ENCODE measurements at places on chromosomes 4 and X.

GRCh38 chrX:9902656-9903055, 64.5 kb upstream of the CLDN34 start:
- no peak for DNase-seq

DNA sequence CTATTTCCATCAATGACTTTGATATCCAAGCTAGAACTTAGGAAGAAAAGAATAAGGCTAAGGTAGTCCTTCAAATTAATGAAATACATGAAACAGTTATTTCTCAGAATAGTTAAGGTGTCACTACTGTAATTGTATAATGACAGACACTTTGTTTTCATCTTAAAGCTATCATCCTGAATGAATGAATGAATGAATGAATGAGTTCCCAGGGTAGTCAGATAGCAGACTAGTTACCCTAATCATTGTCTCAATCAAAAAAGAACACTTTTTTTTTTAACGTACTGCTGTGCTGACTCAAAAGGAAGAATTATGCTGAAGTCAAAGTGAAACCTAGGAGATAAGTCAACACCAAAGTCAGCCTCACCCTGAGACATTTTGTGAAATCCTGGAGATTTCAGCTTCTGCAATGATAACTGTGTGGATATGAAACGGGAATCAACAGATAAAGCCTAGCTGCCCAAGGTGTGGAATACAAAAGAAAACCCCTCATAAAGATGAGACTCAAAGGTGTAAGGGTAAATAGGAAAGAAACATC, 68.3 kb upstream of the CNKSR2 start:
- DNase-seq = no peak

- no peak for DNase-seq
These were observed 34.0 kb downstream of the HS6ST2 start for GRCh38 chrX:132924426-132924825.

GRCh38 chr4:123343400-123344041, 53.1 kb upstream of the SPRY1 start:
- DNase-seq = no peak

DNA sequence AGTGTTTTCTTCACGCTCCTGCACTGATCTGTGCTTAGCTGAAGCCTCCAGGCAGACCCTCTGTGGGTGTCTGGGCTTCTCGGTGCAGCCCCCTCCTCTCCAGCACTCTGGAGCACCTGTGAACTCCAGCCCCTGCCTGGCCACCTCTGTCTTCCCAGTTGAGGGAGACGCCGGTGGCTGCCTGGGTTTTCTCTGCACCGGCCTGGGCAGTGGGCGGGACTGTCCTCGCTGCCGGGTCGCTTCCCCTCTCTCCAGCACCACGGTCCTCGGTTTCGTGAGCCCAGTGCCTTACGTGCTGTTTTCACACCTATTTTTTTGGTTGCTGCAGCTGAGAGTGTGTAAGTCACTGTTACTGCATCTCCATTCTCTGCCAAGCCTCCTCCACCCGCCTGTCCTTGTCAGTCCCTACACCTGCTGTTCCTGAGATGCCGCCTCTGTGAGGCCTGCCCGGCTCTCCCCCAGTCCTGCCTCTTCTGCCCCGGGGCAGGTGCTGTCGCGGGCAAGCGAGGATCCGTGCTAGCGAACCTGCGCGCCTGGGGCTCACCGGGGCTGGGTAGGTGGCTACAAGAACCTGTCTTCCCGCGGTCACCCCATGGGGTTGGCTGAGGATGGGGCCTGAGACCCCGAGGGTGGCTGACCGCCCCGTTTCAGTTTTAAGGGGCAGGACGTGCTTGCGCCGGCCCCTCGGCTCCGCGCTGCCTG, 2.4 kb upstream of the FGFRL1 start:
- DNase-seq = no peak

DNA sequence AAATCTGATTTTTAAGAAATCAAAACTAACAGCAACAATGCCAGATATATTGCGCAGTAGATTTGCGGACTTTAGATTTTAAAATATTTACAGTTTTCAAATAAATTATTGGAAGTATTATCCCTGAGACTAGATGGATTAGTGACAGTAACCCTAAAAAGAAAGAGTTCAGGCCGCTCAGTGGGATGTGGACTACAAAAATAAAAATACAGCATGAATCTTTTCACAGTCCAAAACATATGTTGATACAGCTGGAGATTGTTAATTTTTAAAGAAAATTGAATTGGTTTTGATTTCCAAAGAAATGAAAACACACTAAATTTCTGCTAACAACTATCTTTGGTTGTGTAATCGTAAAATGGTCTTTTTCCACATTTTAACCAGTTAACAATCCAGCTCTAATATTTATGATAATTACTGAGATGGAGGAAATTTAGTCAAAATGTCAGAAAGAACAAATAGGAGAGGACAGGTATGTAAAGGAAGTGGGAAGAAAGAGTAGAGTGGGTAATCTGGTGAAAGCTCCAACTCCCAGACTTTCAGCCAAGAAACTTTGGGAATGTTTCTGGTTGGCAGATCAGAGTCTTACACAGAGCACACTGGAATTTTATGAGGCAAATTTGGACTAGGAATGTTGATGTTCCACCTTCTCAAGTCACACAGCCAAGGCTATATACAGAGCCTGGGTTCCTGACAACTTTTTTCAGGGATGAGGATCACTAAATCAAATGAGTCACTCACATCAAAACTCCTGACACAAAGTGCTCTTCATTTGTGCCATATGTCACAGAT, 15.1 kb downstream of the C4orf36 start:
- DNase-seq = no peak

DNA sequence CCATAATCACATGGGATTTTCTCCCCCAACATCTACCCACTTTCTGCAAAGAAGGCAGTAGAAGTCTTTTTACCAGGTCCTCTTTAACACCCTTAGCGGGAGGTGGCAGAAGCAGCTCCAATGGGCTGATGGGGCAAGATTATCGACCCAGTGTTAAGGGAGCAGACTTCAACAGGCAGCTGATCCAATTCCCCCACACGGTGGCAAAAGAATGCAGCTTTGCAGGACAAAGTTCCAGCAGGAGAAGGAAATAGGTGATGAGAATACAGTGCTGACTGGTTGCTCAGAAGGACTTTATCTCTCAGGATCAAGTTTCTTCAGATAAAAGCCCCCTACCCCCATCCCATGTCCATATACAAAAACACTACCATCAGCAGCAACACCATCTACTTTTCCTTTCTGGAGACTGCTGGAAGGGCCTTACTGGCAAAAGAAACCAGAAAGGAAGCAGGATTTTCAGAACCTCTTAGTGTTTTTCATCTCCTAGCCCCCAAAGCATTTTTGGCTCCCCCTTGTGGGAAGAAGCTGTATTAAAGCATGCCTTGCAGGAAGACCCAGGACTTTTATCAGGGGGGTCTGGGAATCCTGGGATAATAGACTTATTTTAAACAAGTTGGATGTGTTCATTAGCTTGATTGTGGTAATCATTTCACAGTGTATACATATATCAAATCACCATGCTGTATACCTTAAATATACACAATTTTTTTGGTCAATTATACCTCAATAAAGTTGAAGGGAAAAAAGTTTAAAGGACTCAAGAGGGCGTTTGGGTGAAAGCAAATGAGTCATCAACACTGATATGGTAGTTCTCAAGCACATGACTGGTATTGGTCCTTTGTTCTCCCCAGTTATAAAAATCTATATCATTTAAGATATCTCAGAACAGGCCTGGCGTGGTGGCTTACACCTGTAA, 146.4 kb downstream of the GPC3 start:
- peak; percentile 0 for DNase-seq

DNA sequence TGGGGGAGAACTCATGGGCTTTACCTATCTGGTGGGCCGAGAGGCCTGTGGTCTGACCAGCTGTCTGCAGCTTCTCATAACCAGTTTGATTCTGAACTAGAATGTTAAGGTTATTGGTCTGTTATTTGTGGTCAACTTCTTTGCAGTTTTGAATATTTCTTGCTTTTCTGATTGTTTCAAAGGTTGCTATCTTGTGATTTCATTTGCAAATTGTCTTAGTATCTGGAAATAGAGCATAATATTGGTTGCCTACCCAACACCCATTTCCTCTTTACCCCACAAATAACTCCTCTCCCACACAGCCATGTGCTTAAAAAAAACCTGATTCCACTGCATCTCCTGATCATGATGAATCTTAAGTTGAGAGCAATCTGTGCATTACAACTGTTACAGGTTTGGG, 39.1 kb upstream of the BMP2K start:
- DNase-seq = no peak

Data from NCI-H2029 (cell line).